ENCODE measurements at places on chromosomes 7 and 10. TPM values are rescaled to one million over a fixed set of nuclear protein-coding genes. Genes with fewer than 3 reads are reported as not detected.

The OR9A2 gene
- 0.53 TPM for total RNA-seq

The WIPF3 gene
- total RNA-seq = 1.5 TPM

The OR13A1 gene
- total RNA-seq = 0.06 TPM

The GGCT gene
- total RNA-seq = 23.9 TPM

The SAP25 gene
- 2.7 TPM for total RNA-seq

The PDGFA gene
- total RNA-seq = 86.6 TPM

The CLRN3 gene
- total RNA-seq = 6.5 TPM

The UTF1 gene
- 0.35 TPM for total RNA-seq

The PSD gene
- total RNA-seq = 11.7 TPM

The SHTN1 gene
- total RNA-seq = 5.3 TPM

The AGBL3 gene
- total RNA-seq = 2.9 TPM

The PON1 gene
- 0.12 TPM for total RNA-seq

The C10orf62 gene
- 2.3 TPM for total RNA-seq

The MINPP1 gene
- 30.6 TPM for total RNA-seq

The GRID2IP gene
- total RNA-seq = 1.5 TPM

The ANKRD30A gene
- total RNA-seq = not detected

The TEX36 gene
- not detected for total RNA-seq

The INSIG1 gene
- total RNA-seq = 66.6 TPM

The NACAD gene
- 5.3 TPM for total RNA-seq

The WNT2 gene
- 0.47 TPM for total RNA-seq

The TMEM236 gene
- 0.64 TPM for total RNA-seq

The EGR2 gene
- 0.76 TPM for total RNA-seq

The NEUROG3 gene
- total RNA-seq = not detected

The H2BK1 gene
- not detected for total RNA-seq

The ECD gene
- total RNA-seq = 30.3 TPM

The CALHM1 gene
- not detected for total RNA-seq

The DKK1 gene
- 9.6 TPM for total RNA-seq

The ASAH2 gene
- 1.1 TPM for total RNA-seq

The NUTM2E gene
- 0.76 TPM for total RNA-seq

The SUGCT gene
- 15.5 TPM for total RNA-seq

The SEPTIN7 gene
- total RNA-seq = 157 TPM

The MSMB gene
- total RNA-seq = not detected

The LRIT2 gene
- total RNA-seq = not detected

The AIMP2 gene
- total RNA-seq = 37.6 TPM

The PPP1R9A gene
- 39.9 TPM for total RNA-seq

The ELMO1 gene
- 31.2 TPM for total RNA-seq

The HOXA1 gene
- total RNA-seq = 1.7 TPM

Data from metanephros (tissue), 2 donors.